ENCODE measurements at places on chromosomes 6 and 20.

DNA sequence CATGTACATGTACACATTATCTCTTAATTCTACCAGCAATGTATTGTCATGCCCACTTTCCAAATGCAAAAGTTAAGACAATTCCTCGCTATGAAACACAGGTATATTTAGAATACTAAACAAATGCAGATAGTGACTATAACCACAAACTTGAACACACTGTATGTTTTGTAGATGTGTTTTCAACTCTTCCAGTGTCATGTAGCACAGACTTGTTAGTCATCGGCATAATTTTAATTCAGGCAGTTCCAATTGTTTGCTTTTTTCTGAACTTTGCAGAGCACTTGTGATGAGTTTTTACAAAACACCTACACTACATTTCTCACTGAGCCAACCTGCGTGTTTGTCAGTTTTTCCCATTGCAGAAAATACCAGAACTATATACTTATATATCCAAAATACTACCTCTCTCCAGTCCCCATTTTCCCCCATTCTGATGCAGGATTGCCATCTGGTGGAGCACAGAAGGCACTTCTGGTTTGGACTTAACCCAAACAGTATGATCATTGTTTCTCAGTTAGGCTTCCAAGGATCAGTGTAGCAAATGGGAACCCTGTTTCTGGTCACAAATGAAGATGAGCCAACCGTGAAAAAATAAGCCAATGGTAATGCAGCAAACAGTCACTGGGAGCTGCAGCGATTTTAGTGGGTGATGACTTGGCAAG lies 143.4 kb downstream of the ADGRB3 start:
- no peak for DNase-seq

DNA sequence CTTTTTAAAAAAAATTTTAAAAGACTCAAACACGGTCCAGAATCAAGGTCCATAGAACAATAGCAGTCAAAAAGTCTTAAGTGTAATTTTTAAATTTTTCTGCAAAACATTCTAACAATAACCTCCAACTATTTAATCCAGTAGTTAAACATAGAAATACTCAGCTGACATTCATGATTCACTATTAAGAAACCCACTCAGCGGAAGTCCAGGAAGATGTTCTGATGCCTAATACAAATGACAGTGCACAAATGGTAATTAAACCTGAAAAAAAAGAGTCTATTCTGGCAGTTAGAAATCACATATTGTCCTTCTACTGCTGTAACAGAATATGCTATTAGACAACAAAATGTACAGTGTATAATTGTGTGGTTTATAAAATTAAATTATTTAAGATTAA lies 128.2 kb upstream of the BMP5 start:
- DNase-seq, result no peak

GRCh38 chr6:15457121-15457650 lies 205.6 kb downstream of the DTNBP1 start:
- no peak for DNase-seq

DNA sequence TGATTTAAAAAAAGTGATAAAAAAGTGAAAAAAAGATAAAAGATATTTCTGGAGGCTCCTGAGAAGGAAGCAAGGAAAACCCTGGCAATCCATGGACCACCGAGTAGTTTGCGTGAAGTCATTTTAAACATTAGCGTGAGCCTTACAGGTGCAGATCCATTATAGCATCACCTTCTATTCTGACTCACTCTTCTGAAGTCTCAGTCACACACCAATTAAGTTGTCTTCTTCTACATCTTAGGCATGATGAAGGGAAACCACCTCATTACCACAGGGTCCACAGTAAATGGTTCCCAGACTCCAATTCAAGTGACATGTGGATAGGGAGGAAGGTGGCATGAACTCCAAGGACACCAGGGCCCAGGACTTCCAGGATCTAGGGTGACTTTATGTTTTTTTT lies 99.1 kb downstream of the GJA10 start:
- DNase-seq, result no peak

DNA sequence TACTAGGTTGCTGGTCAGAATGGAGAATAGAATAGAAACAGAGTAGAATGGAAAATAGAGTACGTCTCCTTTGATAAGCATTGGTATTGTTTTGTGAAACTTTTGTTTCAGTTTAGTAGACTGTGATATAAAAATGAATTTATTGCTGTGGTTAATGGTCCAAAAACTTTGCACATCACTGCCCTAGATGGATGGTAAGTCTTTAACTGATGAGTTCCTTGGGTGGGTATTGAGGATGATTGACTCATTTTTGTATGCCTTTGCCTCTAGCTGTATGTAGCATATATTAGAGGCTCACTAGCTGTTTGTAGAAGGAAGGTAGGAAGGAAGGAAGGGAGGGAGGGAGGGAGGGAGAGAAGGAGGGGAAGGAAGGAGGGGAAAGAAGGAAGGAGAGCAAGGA lies 48.3 kb downstream of the ZDHHC14 start:
- no peak for DNase-seq

- no peak for DNase-seq
Observed at GRCh38 chr6:129586815-129587214, 123.2 kb downstream of the ARHGAP18 start.

DNA sequence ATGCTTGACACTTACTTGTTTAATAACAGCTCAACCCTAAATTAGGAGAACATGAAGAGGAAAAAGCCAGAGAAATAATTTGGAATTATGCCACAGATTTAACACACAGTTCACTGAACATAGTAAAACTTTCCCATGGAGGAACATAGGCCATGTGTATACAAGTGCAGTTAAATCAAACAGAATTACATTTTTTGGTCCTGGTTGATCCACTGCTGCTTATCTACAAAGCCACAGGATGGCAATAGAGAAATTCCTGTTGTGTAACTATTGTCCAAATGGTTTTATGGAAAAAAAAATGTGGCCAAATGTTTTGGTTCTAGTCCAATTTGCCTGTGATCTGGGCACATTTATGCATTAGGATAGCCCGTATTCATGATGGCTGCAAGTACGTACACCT lies 136.8 kb downstream of the ALDH8A1 start:
- DNase-seq, result no peak

GRCh38 chr20:4102381-4102780 lies 87.0 kb upstream of the RNF24 start:
- DNase-seq, result no peak

DNA sequence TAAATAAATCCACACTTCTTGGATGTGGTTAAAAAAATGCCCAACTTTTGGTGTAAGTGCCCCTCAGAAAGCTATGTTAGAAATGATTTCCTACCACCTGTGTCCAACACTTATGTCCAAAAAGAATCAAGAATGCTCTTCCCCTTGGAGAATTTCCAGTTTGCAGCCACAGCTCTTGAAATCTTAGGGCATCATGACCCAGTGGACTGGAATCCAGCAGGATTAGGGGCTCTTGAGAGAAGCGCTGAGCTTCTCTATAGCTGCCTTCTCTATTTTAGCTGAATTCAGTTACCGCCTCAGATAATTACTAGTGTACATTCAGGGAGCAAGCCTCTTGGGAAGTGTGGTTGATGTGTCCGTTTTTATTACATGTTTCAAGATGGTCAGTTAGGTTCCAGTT lies 2.5 kb downstream of the PHACTR1 start:
- no peak for DNase-seq

DNA sequence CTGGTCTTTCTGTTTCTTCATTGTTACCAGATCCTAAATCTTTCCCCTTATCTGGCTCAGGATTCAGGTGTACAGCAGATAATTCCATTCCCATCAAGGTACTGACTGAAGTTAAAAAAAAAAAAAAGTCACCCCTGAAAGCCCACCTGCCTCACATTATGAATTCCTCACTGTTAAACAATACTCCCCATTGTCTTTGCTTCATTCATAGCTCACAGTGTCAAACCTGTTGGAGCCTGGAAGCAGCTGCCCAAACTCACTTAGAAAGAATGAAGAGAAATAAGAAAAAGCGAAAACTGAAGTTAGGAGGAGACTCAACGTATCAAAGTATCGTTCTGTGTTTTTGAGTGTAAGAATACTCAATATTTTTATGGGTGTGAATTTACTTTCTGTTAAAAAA lies 1.8 kb upstream of the DCBLD1 start:
- DNase-seq, result no peak

DNA sequence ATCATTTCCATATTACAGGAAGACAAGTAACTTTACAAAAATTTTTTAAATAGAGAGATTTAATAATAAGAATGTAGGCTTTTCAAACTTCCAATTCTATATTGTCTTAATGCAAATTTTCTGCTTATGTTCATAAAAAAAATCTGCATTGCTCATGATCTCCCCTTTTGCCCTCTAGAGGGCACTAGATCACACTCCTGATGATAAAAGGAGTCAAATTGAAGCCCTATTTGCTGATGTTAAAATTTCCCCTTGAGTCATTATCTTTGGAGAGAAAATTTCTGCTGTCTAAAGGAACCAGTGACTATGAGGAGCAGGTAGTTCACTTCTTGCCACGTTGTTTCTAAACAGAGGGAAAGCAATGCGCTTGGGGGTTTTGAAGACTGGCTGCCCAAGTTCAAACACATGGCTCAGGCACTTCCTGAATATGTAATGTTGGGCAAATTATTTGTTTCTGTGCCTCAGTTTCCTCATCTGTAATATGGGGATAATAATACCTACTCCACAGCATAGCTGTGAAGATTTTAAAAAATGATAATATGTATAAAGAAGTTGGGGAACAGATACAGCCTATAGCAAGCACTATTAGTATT lies 874.2 kb downstream of the TFAP2A start:
- no peak for DNase-seq

DNA sequence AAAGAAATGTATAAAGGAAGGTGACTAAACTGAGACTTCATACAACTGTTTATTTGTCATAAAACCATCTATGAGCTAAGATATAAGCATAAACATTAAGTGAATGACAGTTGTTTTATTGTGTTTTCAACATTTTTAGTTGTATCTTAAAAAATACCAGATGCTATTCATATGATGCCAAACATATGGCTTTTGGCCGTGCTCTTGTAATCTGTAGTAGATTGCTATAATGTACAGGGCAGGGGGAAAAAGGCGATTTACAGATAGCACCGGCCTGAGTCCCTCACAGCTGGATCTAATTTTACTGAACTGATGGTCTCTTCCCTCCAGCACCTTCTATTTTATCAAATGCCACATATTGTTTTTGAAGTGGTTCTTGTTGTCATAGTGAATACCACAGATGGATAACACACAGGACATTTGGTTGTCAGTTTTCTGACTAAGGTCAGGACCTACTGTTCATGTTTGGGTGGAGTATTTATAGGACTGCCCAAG lies 48.2 kb downstream of the CENPW start:
- no peak for DNase-seq
